Skin of body (tissue), 3 donors: ENCODE measurements at places on chromosomes 12 and 14. TPM values are rescaled to one million over a fixed set of nuclear protein-coding genes. Genes with fewer than 3 reads are reported as not detected.

DNA sequence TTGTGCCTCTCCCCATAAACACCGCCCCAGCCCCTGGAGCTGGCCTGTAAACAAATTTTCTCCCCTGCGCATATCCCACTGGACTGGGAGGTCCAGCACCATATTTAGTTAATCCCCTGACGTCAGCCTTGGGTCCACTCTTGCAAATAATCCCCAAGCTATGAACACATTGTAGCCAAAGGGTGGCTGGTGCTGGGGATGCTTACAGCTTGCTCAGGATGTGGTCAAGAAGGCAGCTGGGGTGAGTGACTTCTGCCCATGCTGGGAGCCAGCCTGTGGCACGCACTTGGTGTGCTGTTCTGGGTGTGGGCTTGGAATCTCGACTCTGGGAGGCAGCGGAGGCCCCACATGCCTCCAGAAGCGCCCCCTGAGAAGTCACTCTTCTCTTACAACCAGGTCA lies 32.1 kb downstream of the CMKLR1 start:
- no peak for DNase-seq

DNA sequence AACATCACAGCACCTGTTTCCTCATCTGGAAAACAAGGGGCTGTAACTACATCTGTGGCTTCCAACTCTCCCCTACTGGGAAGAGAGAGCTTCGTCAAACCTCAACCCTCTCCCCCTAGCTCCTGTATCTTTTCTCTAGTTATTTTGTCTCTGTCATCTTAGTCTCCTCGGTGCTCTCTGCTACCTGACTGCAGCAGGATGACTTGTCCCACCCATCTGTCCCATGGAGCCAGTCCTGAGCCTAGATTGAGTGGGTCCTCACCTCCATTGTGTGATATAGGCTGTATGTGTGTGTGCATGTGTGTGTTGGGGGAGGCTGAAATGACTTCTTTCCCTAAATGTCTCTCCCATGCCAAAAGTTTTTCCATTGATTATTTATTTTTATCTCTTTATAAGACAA lies 177.3 kb downstream of the EMP1 start:
- DNase-seq = no peak

- DNase-seq = no peak
These were observed 99.6 kb downstream of the APAF1 start for GRCh38 chr12:98744680-98745079.

Gene FRMD6
- total RNA-seq = 109 TPM

Gene AKAP3
- total RNA-seq = 0.49 TPM

DNA sequence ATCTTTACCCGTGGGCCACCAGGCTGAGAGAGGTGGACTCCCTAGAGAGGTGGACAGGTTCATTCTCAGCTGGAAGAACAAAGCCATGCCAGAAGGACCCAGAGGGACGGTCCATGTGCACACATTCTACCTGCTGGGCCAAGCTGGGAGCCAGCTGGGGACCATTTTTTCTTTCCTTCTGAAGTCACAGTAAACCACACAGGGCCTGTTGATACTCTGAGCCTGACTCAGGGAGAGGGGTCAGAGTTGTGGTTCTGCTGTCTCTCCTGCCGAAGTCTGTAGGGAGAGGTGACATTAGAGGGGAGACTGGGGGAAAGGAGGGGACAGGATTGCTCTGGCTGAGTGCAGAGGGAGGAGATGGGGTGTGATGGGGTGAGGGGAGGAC lies 148.6 kb downstream of the TSPAN9 start:
- no peak for DNase-seq

GRCh38 chr12:64682572-64683277 lies 72.4 kb downstream of the RASSF3 start:
- peak; percentile 71 for DNase-seq

DNA sequence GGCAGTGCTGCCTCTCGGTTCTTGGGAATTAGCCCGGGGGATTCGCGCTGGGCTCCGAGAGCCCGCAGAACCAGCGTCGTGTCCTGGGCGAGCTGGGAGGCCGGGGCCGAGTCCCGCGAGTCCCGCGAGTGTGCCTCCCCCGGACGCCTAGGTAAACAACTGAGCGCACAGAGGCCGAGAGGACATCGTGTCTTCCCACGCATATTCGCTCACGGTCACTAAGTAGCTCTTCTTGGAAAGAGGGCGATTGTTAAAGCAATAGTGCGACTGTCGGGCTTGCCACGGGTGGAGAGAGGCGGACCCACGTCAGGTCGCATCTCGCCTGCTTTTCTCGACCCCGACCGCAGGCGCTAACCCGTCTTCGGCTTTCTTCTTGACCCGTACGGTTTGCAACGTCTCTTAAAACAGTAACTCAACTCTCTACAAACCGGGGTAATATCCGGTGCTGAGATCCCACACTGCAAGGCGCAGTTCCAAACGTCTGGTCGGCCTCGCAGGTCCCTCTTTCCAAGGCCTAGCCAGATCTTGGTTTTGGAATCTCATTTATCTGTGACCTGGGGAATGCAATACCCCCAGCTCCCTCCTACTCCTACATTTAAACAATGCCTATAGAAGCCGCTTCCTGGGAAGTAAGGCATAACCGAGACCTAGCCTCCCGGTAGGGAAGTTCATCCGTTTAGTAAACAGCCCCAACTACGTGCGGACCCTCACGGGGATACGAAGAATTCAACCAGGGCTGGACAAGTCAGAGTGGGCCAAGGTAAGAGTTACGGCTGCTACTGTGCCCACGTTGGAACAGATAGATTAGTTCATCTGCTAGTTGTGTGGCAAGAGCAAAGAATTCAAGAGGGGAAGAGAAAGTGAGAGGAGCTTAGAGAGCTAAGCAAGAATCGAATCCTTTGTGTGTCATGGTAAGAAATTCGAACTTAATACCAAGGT lies 736 bp upstream of the PHLDA1 start:
- DNase-seq = peak; percentile 73

Gene CHFR
- 20.2 TPM for total RNA-seq

GRCh38 chr14:104685998-104686610 lies 3.3 kb upstream of the INF2 start:
- no peak for DNase-seq

Gene THAP2
- total RNA-seq = 6.1 TPM

DNA sequence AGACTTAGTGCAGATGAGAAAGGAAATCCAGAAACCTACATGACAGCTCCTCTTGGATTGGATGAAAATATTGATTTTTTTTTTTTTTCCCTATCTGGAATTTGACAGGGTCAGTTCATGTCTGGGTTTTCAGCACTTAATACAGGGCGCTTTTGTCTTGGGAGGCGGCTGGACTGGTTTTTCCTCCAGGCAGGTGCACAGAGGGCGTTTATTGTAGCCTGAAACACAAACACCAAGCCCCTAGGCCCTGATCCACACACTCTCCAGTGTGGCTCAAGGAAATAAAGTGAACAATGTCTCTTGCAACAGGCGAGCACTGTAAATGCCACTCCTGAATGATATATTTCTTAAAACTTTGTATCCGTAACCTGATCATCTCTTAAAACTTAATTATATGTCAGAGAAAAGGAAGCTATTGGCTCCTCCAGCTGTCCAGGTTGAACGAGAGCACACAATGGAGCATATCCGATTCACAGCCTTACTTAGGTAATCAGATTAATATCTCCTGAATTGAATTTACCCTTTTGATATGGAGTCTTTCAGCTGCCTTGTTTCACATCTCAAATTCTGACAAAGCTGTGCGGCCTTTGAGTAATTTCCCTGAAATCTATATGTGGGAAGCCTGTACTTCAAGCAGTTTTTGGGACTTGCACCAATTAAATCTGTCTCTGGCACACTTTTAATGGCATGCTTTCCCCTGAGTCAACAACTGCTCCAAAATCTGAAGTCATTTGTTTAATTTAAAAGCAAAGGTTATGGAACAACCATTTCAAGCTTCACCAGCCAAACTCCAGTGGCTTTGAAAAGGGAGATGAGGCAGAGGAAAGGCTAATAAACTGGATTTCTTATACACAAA lies 485.7 kb downstream of the ZFP36L1 start:
- DNase-seq = peak; percentile 83
